ENCODE measurements at places on chromosomes 5 and 9. TPM values are rescaled to one million over a fixed set of nuclear protein-coding genes. Genes with fewer than 3 reads are reported as not detected.

DNA sequence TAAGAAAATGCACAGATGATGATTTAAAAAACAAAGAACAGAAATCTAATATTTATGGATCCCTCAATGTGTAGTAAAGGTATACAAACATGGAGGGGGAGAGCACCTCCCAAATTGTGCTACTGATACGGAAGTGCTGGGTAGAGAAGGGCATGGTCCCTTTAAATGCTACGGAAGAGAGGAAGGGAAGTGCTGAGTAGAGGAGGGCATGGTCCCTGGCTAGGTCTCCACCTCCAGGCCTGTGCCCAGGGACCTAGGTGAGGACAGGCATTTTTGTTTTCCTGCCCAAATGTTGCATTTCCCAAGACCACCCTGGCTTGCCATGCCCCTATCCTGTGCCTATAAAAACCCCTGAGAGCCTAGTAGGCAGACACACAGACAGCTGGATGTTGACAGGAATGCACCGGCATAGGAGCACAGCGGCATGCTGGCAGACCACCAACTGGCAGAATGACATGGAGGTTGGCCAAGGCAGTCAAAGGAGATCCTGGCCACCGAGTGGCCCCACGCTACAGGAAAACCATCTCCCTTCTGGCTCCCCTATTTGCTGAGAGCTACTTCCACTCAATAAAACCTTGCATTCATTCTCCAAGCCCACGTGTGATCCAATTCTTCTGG lies 62.1 kb upstream of the SPDL1 start:
- H3K4me3 ChIP-seq: no peak overlapping the region
- peak; percentile 30 for DNase-seq
- no peaks in the 10 kb centered on the region for H3K27me3 ChIP-seq
- H3K36me3 ChIP-seq: no peaks in the 10 kb centered on the region

DNA sequence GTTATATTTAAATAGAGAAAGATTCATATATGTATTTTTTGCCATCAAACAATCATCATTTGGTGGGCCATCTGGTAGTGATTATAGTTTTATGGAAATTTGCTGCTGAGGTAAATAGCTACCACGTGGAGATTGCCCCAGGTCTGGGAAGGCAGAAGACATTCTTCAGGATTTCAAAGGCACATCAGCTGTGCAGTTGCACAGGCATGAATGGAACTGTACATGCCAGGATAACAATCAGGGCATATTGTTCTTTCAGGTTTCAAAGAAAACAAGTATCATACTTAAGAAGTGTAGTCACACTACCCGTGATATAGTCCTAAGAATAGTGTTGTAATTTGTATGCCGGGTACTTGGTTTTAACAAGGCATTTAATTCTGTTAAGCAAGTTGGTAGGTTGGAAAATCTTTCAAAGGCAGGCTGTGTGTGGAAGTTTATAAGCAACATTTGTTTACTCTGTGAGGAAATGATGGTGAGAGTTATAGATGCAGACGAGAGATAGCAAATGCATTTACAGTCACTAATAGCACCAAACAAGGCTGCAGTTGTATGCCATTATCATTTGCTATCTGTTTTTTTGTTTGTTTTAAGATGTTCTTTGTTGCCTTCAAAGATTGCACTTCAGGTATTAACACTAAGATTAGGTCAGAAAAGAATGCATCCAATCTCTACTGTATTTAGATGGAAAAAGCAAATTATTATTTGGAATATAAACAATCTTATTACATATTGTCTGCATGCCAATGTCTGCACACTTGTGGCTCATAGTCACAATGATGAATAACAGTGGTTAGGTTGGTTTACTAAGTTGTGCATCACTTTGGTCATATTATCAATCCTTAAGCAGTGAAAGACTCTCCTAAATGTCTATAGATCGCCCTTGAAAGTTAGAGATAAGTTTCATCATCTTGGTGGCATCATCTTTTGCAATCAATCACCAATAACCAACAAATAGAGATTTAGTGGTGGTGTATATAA lies 55.3 kb downstream of the RPS23 start:
- DNase-seq: no peak
- peaks cover 2% of the 10 kb centered on the region for H3K4me1 ChIP-seq
- no peaks in the 10 kb centered on the region for H3K27me3 ChIP-seq
- no peak overlapping the region for H3K4me3 ChIP-seq
- H3K27ac ChIP-seq: no peak overlapping the region

GRCh38 chr9:112819635-112820496 lies 69.3 kb downstream of the SNX30 start:
- no peaks in the 10 kb centered on the region for H3K36me3 ChIP-seq
- no peaks in the 10 kb centered on the region for H3K4me1 ChIP-seq
- no peaks in the 10 kb centered on the region for H3K27me3 ChIP-seq
- no peak overlapping the region for H3K4me3 ChIP-seq
- H3K27ac ChIP-seq: no peak overlapping the region
- DNase-seq: peak; percentile 50

HRH2 gene
- not detected for total RNA-seq

GRCh38 chr5:138024117-138024516 lies 8.8 kb downstream of the FAM13B start:
- no peak overlapping the region for H3K27ac ChIP-seq
- DNase-seq: no peak

DNA sequence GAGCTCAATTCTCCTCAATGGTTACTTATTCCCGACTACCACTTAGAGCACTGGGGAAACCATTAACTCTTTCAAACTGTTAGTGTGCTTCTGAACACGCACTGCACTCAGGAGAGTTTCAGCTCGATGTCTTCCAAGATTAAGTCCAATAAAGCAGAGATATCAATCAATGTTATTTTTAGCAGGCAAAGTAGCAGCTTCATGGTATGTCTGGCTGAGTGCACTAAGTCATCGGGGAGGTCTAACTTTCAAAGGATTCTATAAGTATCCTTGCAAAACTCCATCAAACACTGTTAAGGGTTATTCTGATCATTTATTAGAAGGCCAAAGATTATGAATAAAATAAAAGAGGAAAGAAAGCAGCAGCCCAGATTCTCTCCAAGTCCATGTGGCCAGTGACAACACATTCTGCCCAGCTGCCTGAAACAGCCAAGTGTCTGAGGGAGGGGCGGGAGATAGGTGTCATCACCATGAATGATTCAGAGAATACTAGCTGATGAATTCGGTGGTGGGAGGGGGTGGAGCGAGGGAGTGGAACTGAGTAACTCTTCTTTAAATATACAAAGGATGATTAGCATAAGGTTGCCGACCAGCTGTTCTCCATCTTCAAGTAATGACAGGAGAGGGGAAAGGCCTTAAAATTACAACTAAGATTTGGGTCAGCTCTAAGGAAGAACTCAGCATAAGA lies 21.3 kb downstream of the NREP start:
- H3K27me3 ChIP-seq: no peaks in the 10 kb centered on the region
- no peak overlapping the region for H3K4me3 ChIP-seq
- peaks cover 6% of the 10 kb centered on the region for H3K36me3 ChIP-seq
- no peak overlapping the region for H3K27ac ChIP-seq
- DNase-seq: no peak
- no peaks in the 10 kb centered on the region for H3K4me1 ChIP-seq

DNA sequence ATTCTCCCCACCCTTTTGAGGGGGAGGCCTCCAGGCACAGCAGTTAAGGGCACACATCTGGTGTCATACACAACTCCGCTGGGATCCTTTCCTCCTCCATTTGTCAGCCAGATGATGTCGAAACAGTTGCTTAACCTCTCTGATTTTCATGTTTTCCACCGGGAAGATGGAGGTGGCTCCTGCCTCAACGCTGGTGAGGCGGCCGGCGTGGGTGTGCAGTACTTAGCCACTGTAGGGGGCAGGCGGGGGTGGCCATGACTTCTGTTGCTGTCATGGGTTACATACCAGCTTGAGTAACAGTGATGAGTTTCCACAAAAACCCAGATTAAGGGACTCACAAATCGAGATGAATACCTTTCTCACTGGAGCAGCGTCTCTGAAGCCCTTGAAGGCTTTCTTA lies 63.1 kb upstream of the EPB41L4B start:
- no peak overlapping the region for H3K4me3 ChIP-seq
- no peaks in the 10 kb centered on the region for H3K4me1 ChIP-seq
- H3K27ac ChIP-seq: no peak overlapping the region
- no peak for DNase-seq
- no peaks in the 10 kb centered on the region for H3K27me3 ChIP-seq
- no peaks in the 10 kb centered on the region for H3K36me3 ChIP-seq

SPINK6 gene
- total RNA-seq: not detected

GRCh38 chr5:170368586-170368985 lies 20.6 kb downstream of the KCNMB1 start:
- no peaks in the 10 kb centered on the region for H3K36me3 ChIP-seq
- H3K27me3 ChIP-seq: peaks cover 2% of the 10 kb centered on the region
- no peak for DNase-seq
- H3K4me1 ChIP-seq: no peaks in the 10 kb centered on the region

TMEM171 gene
- 5.0 TPM for total RNA-seq

ZNF618 gene
- 60.6 TPM for total RNA-seq

GRCh38 chr9:105737205-105737604 lies 42.9 kb downstream of the TMEM38B start:
- H3K36me3 ChIP-seq: no peaks in the 10 kb centered on the region
- H3K4me1 ChIP-seq: no peaks in the 10 kb centered on the region
- no peak for DNase-seq

DNA sequence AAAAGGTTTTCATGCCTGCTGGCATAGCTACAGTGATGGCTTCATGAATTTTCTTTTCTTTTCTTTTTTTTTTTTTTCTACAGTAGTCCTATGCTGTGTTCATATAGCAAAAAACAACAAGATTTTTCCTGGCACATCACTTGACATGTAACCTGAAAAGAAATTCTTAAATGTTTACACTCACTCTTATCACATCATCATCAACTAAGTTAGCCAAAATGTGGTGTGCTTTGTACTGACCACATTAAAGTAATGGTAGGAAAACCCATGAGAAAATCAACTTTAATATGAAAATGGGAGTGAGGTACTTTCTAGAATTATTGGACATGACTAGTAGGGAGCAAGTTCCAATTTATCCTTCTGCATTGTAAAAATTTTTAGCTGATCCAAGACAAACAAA lies 146.7 kb downstream of the SSBP2 start:
- DNase-seq: no peak
- H3K36me3 ChIP-seq: no peaks in the 10 kb centered on the region
- H3K27ac ChIP-seq: no peak overlapping the region
- peaks cover 16% of the 10 kb centered on the region for H3K4me1 ChIP-seq
- H3K27me3 ChIP-seq: no peaks in the 10 kb centered on the region

DNA sequence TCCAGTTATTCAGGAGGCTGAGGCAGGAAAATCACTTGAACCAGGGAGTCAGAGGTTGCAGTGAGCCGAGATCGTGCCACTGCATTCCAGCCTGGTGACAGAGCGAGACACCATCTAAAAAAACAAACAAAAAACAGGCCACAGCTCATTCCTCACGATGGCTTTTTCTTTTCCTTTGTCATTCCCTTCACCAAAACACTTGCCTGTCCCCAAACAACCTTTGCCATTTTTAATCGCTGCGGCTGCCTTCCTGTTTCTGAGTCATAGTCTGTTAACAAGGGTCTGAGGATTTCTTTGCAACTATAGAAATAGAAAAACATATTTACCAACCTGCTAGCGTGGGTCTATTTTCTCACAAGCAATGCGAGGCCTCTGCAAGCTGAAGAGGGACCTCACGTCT lies 123.0 kb upstream of the FSTL4 start:
- peak; percentile 92 for DNase-seq
- no peak overlapping the region for H3K4me3 ChIP-seq
- H3K4me1 ChIP-seq: peaks cover 16% of the 10 kb centered on the region
- H3K36me3 ChIP-seq: no peaks in the 10 kb centered on the region
- no peaks in the 10 kb centered on the region for H3K27me3 ChIP-seq
- H3K27ac ChIP-seq: peak overlapping the region; percentile 78

GRCh38 chr9:615756-616155 lies 225.7 kb upstream of the DMRT1 start:
- no peak overlapping the region for H3K27ac ChIP-seq
- H3K27me3 ChIP-seq: no peaks in the 10 kb centered on the region
- DNase-seq: no peak
- no peak overlapping the region for H3K4me3 ChIP-seq
- H3K4me1 ChIP-seq: peaks cover 11% of the 10 kb centered on the region

DNA sequence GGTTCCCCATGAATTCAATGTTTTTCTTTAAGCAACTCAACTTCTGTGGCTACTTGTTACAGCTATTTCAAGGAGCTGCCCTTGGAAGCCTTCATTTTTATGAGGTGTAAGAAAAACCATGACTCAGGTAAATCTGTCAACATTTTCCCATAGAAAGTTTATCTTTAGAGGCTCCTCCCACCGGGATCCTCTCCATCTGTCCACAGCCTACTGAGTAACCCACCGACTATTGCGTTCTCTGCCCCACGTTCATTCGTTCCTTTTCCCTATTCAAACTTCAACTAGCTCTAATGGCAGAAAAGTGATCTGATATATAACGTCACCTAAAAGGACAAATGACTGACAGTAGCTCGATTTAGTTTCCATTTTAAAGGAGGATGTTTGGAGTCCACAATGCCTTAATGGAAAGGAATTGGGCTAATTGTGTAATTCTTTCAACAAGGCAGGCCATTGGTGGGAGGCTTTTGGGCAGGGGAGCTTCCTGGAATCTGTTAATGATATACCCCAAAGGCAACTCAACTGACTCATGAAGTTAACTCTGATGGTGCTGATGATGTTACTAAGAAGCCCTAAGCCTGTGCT lies 29.3 kb upstream of the NR3C1 start:
- H3K4me1 ChIP-seq: no peaks in the 10 kb centered on the region
- no peak overlapping the region for H3K27ac ChIP-seq
- H3K27me3 ChIP-seq: no peaks in the 10 kb centered on the region
- H3K36me3 ChIP-seq: no peaks in the 10 kb centered on the region
- H3K4me3 ChIP-seq: no peak overlapping the region

GRCh38 chr9:106886111-106887046 lies 23.4 kb downstream of the ZNF462 start:
- no peaks in the 10 kb centered on the region for H3K27me3 ChIP-seq
- H3K4me3 ChIP-seq: no peak overlapping the region
- no peaks in the 10 kb centered on the region for H3K36me3 ChIP-seq
- no peak for DNase-seq

DNA sequence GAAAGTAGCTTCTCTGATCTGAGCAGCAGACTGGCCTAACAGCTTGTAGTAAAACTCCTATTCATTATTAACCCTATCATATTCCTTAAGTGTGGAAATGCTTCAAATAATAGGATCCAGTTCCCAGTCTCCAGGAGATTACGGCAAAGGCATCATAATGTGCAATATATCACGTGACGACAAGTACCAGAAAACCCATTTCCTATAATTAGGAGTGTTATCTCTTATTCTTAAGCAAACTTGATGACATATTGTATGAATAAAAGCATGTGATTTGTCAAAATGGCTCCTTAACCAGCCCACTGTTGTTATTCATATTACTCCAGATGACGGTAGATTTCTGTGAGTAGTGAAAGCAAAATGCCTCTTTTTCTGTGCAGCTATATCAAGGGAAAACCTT lies 2.9 kb downstream of the SV2C start:
- no peaks in the 10 kb centered on the region for H3K36me3 ChIP-seq
- H3K4me3 ChIP-seq: no peak overlapping the region
- H3K4me1 ChIP-seq: no peaks in the 10 kb centered on the region
- no peak overlapping the region for H3K27ac ChIP-seq

DNA sequence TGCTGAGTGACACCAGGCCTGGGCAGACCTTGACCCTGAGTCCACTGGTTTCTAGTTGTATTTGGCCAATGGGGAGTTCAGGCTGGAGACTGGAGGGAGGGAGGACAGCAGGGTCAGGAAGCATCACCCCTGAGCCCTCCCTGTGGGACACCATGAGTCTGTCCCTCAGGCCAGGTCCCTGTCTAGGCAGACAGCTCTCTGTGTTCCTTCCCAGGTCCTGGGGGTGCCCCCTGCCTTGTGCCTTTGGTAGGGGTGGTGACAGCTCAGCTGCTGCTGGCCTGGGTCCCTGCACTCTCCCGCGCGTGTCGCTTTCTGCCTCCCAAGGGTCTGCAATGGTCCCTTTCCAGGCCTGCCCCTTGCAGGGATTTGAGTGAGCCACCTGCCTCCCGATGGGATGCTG lies 125.5 kb downstream of the OLFM1 start:
- no peaks in the 10 kb centered on the region for H3K4me1 ChIP-seq
- H3K36me3 ChIP-seq: no peaks in the 10 kb centered on the region
- DNase-seq: no peak
- no peak overlapping the region for H3K4me3 ChIP-seq

Data from endothelial cell of umbilical vein (primary cell).